Endothelial cell (in vitro differentiated cells): ENCODE measurements at places on chromosomes 6 and 20. TPM values are rescaled to one million over a fixed set of nuclear protein-coding genes. Genes with fewer than 3 reads are reported as not detected.

Gene PLEKHG1
- total RNA-seq: 135 TPM

Gene MCHR2
- total RNA-seq: not detected

Gene AVP
- not detected for total RNA-seq

Gene STMND1
- total RNA-seq: not detected

Gene CRISP3
- 0.80 TPM for total RNA-seq

Gene SGK2
- 0.85 TPM for total RNA-seq

GRCh38 chr6:136798044-136798443 lies 5.8 kb upstream of the MAP3K5 start:
- H3K27ac ChIP-seq: no peak overlapping the region
- peaks cover 2% of the 10 kb centered on the region for H3K27me3 ChIP-seq
- no peaks in the 10 kb centered on the region for H3K36me3 ChIP-seq
- DNase-seq: no peak
- no peak overlapping the region for H3K4me3 ChIP-seq

DNA sequence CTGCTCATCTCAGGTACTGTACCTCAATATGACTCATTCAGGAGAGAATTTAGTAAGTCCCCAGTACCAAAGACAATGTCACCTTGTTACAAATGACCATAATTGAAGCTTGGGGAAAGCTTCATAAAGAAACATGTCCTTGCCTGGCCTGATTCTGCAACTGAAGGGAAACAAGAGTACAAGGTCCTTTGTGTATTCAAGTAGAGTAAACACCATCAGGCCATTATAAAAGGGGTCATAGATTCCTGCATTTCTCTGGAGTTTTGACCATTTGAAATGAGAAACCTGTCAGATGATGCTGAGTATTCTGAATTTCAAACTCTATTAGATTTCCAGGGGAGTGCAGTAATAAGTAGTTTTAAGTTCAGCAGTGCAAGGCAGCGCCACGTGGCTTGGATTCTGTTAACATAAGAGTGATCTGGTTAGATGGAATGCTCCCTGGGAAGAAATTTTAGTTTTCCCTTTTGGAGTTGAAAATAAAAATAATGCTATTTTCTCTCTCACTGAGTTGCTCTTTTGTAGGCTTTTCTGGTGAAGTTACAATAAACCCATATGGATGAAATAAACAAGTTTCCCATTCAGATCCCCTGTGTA lies 1054.3 kb downstream of the EPHA7 start:
- no peaks in the 10 kb centered on the region for H3K4me1 ChIP-seq
- no peak for DNase-seq
- no peak overlapping the region for H3K27ac ChIP-seq
- H3K4me3 ChIP-seq: no peak overlapping the region

GRCh38 chr20:60095456-60095855 lies 137.2 kb downstream of the CDH26 start:
- no peak overlapping the region for H3K4me3 ChIP-seq
- H3K27me3 ChIP-seq: no peaks in the 10 kb centered on the region
- H3K4me1 ChIP-seq: no peaks in the 10 kb centered on the region

- peaks cover 5% of the 10 kb centered on the region for H3K36me3 ChIP-seq
- H3K27me3 ChIP-seq: peaks cover 42% of the 10 kb centered on the region
- peak overlapping the region; percentile 65 for H3K4me3 ChIP-seq
- DNase-seq: peak; percentile 84
- peak overlapping the region; percentile 79 for H3K27ac ChIP-seq
These were observed 6.9 kb downstream of the SLC32A1 start for GRCh38 chr20:38730989-38731737.

- H3K36me3 ChIP-seq: no peaks in the 10 kb centered on the region
- no peaks in the 10 kb centered on the region for H3K27me3 ChIP-seq
- no peak overlapping the region for H3K4me3 ChIP-seq
- H3K27ac ChIP-seq: no peak overlapping the region
These were observed 64.3 kb upstream of the PAK5 start for GRCh38 chr20:9903048-9903655.

DNA sequence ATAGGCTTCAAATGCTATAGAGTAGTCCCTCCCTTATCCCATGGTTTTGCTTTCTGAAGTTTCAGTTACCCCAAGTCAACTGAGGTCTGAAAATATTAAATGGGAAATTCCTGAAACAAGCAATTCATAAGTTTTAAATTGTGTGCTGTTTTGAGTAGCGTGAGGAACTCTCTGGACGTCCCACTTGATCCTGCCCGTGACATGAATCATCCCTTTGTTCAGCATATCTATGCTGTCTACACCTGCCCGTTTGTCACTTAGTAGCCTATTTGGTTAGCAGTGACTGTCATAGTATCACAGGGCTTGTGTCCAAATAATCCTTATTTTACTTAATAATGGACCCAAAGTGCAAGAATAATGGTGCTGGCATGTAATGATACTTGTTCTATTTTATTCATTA lies 5.0 kb downstream of the PCMT1 start:
- no peak overlapping the region for H3K4me3 ChIP-seq
- H3K27ac ChIP-seq: no peak overlapping the region
- no peaks in the 10 kb centered on the region for H3K27me3 ChIP-seq
- DNase-seq: no peak
- peaks cover 6% of the 10 kb centered on the region for H3K4me1 ChIP-seq

DNA sequence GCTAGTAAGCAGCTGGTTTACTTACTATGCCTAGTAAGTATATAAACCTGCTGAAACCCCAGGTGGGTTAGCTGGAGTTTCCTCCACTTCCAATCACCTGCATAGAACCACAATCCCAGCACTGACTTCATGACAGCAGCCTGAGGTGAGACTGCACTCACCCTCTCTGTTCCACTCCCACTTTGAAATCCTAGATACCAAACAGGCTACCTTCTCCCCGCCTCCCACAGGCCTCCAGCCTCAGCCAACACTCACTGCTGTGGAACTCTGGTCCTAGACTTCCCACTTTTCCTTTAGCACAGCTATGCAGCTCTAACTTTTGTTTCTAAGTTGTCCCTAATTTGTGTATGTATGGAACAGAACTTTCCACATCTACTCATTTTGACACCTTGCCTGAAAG lies 149.7 kb upstream of the ARID1B start:
- H3K4me1 ChIP-seq: no peaks in the 10 kb centered on the region
- H3K36me3 ChIP-seq: no peaks in the 10 kb centered on the region
- H3K27ac ChIP-seq: no peak overlapping the region

GRCh38 chr6:91299544-91300491 lies 712.9 kb upstream of the MAP3K7 start:
- no peak overlapping the region for H3K27ac ChIP-seq
- no peaks in the 10 kb centered on the region for H3K4me1 ChIP-seq
- no peaks in the 10 kb centered on the region for H3K36me3 ChIP-seq
- H3K4me3 ChIP-seq: no peak overlapping the region

DNA sequence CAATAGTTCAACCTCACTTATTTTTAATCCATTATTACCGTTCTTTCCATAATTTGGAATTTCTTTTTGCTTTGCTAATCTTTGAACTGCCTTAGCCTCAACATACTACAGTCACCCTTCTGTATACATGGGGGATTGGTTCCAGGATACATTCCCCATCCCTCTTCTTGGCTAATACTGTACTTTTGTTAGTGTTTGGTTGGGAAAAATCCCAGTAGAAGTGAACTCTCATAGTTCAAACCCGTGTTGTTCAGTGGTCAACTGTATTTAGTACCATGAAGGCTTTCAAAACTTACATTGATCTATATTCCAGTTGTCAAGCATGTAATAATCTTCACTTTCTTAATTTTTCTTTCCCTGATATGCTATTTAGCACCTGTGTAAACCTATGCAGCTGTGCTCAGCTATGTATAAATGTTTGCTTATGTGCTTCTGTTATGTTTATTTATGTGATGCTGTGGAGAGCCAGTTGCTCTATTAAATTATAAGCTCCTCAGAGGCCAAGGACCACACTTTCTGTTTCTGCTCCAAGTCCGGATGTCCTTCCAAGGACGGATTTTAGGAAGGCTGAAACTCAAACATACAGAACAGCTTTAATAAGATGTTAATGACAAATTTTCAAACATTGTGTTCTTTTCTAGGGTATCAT lies 33.3 kb upstream of the LAMA4 start:
- no peak for DNase-seq
- H3K27ac ChIP-seq: no peak overlapping the region
- H3K36me3 ChIP-seq: no peaks in the 10 kb centered on the region
- no peaks in the 10 kb centered on the region for H3K4me1 ChIP-seq
- H3K4me3 ChIP-seq: no peak overlapping the region
- H3K27me3 ChIP-seq: no peaks in the 10 kb centered on the region

DNA sequence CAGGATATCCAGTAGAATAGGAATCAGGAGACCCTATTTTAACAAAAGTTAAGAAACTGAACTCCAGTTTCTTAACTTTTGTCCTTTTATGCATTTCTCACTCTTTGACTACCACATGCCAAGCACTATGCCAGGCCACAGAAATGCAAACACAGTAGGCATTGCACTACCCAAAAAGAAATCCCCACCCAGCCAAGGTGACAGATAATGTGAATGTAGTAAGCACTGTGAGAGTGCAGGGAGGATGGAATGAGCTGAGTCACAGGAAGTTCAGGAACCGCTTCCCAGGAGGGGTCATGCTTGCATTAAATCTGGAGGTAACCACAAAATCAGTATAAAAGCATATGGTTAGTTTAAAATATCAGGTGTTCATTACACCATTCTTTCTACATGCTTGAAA lies 20.1 kb upstream of the FAM83C start:
- DNase-seq: no peak
- no peak overlapping the region for H3K27ac ChIP-seq
- no peak overlapping the region for H3K4me3 ChIP-seq
- H3K27me3 ChIP-seq: no peaks in the 10 kb centered on the region
- peaks cover 22% of the 10 kb centered on the region for H3K4me1 ChIP-seq

DNA sequence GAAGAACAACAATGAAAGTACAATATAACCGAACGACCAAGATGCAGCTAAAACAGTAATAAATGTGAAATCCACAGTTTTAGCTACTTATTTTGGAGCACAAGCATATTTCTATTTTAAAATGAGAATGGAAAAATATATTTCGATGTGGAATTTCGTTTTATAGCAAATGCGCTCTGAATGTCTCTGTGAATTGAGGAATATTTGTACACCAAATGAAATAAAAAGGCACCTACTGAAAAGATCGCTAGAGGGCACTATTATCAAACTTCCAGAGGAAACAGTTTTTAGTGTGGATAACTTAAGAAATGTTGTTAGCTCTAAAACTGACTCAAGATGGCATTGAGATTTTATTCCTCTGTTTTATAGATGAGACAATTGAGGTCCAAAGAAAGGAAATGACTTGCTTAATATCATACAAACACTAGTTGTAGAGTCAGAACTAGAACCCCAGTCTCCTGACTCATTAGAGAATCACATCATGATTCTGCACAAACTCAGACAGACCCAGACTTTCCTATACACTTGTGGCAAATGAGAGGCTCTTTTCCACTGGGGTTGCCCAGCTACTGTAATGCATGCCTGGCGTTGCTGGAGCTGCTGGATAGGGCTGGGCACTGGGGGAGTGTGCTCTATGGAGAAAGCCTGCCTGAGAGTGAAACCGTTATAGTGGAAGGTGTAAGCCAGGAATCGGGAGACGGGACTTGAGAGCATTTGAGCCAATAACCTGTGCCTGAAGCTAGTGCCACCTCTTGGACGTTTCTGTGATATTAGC lies 51.9 kb downstream of the GCLC start:
- H3K36me3 ChIP-seq: no peaks in the 10 kb centered on the region
- no peaks in the 10 kb centered on the region for H3K27me3 ChIP-seq
- no peak overlapping the region for H3K4me3 ChIP-seq
- DNase-seq: no peak
- H3K4me1 ChIP-seq: no peaks in the 10 kb centered on the region

- no peak overlapping the region for H3K4me3 ChIP-seq
- H3K4me1 ChIP-seq: no peaks in the 10 kb centered on the region
- no peaks in the 10 kb centered on the region for H3K36me3 ChIP-seq
- no peak overlapping the region for H3K27ac ChIP-seq
- no peaks in the 10 kb centered on the region for H3K27me3 ChIP-seq
These were observed 80.3 kb upstream of the BMP5 start for GRCh38 chr6:55955684-55956083.
